MG63 (cell line): ENCODE measurements at places on chromosomes 7 and 10. TPM values are rescaled to one million over a fixed set of nuclear protein-coding genes. Genes with fewer than 3 reads are reported as not detected.

GRCh38 chr10:70258216-70258615, 25.0 kb upstream of the PPA1 start:
- DNase-seq, result no peak

DNA sequence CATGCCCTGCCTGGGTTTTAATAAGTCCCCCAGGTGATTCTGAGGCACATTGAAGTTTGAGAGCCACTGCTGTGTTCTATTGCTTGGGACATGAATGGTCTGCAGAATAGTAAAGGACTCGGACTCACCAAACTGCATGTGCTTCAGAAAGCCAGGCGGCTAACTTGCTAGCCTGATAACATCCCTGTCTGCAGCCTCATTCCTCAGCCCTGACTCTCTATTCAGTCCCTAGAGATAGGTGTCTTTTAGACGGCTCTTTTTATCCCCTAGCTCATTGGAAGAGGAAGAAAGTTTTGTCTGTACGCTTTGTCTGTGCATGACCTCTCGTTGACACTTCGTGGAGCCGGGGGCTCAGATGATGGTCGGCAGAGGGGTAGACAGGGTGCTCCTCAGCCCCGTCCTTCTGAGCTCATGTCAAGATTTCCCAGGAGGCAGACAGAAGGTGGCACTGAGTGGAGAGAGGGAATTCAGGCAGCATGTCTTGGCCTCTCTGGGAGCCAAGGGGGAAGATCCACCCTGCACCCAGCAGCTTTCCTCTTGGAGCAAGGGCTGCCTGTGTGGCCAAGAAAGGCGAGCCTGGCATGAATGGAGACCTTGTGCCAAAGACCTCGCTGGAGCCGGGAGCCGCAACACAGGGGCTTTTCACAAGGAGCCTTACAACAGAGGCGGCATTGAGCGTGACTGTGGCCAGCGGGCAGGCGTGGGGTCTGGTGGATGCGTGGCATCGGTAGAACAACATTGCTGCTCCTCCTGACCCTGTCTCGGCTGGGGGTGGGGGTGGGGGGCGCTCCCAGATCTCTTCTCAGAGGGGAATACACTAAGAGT, 51.1 kb upstream of the PODXL start:
- DNase-seq, result no peak

DNA sequence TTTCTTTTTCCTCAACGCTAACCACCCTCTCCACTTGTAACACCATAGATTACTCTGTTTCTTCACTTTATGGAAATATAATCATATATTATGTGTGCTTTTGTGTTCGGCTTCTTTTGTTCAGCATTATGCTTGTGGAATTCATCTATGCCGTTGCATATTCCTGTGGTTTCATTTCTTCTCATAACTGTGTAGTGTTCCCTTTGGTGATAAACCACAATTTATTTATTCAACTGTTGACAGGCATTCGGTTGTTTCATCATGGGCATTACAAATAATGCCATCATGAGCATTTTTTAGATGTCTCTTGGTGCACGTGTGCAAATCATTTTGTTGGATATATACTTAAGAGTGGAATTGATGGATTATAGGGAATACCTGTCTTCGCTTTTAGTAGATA, 12.1 kb downstream of the AVL9 start:
- DNase-seq, result no peak

DNA sequence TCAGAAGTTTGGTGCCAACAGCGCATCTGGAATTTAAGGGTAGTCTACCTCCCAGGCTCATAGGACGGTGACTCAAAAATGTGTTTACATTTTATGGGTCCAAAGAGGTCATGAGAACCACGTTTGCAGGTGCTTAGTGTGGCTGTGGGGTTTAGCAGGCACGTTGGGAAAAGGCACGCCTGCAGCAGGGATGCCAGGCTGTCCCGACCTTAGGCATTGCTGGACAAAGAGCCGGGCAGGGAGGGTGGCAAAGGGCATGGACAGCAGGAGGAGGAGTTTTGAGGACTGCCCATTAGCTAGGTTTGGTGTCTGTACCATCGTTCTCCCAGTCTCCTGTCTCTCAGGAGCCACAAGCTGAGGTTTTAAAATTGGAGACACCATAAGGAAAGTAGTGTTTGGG, 104.4 kb downstream of the TRRAP start:
- no peak for DNase-seq

DNA sequence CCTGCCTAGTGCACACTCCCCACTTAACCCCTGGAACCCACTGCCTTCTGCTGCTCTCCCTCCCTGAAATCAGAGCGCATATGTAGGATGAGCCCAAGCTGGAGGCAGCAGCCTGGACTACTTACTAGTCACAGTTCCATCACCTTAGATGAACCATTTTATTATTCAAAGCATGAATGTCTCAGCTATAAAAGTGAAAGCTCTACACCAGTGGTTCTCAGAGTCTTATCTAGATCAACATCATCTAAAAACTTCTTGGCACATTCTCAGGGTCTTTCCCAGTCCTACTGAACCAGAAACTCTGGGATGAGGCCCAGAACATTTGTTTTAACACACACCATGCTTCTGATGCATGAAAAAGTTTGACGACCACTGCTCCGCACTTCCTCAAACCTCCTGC, 100.3 kb upstream of the ANK3 start:
- no peak for DNase-seq

Gene ZNF282
- total RNA-seq, result 9.1 and 10.8 TPM in 2 replicates

Gene ADCYAP1R1
- total RNA-seq, result not detected in 2 replicates

Gene VPS26A
- 19.0 and 22.3 TPM in 2 replicates for total RNA-seq

Gene SYT15
- total RNA-seq, result 0.76 TPM in 1 of 2 replicates, not detected in the other

Gene EXOC4
- total RNA-seq, result 6.4 and 24.1 TPM in 2 replicates
